ENCODE measurements at places on chromosomes 16 and 17. TPM values are rescaled to one million over a fixed set of nuclear protein-coding genes. Genes with fewer than 3 reads are reported as not detected.

DNA sequence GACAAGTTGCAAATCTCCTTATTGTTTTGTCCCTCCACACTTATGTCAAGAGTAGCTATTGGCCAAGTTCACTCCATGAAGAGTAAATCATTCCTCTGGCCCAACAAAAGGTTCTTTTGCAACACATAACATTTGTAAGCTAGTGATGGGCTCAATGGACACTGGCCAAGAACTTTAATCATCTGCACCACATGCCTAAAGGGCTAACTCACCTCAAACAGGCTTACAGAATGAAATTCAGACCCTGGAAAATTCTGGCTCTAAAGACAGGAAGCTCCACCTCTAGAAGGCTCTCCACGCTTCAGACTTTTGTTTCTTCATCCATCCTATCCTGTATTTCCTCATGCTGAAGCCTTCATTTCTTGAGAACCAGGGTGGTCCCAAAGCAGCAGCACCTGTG is 10.9 kb upstream of the ANKFN1 start:
- no peak for DNase-seq

DNA sequence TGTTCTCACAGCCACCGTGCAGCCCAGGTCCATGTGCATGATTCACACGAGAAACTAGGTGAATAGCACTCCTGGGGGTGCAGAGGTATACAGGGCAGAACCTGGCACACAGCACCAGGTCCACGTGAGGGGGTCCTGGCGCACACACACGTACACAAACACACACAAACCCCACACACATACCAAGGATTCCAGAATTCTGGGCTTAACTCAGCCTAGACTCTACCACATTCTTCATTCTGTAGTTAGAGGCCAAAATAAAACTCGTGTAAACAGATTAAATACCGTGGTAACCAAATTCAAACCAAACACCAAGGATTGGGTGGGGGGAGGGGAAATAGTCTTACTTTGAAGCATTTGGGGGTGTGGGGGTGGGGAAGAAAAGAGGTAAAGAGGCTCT is 58.5 kb downstream of the XYLT1 start:
- DNase-seq, result no peak

The TAC4 gene
- not detected for total RNA-seq

- DNase-seq, result peak; percentile 59
These were observed 129.5 kb downstream of the ANKRD11 start for GRCh38 chr16:89360760-89361435.

DNA sequence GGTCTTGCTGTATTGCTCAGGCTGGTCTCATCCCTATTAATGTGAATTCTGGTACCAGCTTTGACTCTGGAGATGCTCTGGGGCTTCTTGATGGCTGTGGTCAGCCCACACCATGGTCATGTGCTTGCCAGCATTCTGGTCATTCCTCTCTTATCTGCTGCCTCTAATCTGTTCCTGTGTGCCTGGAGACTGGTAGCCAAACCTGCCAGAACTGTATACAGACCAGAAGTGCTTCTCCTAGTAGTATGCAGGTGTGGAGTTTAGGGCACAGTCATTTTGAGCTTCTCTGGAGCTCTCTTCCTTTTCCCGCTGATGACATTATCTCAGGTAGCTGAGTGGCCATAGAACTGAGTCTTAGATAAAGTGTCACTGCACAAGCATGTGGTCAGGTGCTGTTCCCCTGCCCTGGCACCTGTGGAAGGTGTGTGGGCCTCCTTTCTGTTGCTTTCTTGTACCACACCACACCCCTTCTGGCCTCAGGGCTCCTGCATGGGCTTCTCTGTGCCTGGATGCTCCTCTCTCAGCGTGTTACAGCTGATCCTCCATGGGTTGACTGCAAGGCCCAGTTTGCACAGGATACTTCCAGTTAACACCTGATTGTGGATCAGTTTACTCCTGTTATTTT is 162.7 kb downstream of the SPECC1 start:
- DNase-seq, result no peak

The SLC16A11 gene
- 0.26 TPM for total RNA-seq

DNA sequence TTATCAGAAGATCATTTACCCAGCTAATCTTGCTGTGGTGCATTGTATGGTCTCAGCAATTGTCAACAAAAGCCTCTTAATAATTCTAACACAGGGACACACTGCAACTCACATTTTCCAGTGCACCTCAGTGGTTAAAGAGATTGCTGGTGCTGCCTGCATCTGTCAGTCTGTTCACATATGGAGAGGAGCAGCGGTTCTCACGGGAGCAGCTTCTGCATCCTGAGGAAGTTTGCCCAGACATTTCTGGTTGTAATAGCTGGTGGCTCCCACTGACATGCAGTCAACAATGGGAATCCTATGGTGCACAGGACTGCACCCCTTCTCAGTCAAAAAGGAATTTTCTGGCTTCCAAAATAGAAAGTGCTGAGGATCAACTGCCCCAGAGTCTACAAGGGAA is 7.8 kb downstream of the GGA2 start:
- DNase-seq, result no peak

The NMT1 gene
- 103 TPM for total RNA-seq

GRCh38 chr16:54421220-54421619 is 134.6 kb upstream of the IRX3 start:
- no peak for DNase-seq

The NPTX1 gene
- total RNA-seq, result 1.6 TPM

The HOXB4 gene
- 17.9 TPM for total RNA-seq

The NARF gene
- total RNA-seq, result 45.9 TPM

DNA sequence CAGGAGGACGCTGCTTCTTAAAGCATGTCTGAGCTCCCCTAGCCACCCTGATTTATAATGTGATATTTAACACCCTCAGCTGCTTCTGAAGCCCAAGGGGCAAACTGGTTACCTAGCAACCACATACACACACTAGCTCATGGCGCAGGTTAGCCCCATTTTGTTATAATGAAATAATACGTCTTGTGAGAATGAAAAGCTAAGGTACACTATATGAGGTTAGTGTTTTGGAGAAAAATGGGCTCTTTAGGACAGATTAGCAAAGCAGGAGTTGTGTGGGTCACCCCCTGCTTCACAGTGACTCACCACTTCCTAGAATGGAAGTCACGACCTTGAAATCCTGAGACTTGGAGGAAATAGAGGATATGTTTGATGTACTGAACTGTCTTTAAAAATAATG is 404.8 kb upstream of the HSBP1 start:
- DNase-seq, result no peak

DNA sequence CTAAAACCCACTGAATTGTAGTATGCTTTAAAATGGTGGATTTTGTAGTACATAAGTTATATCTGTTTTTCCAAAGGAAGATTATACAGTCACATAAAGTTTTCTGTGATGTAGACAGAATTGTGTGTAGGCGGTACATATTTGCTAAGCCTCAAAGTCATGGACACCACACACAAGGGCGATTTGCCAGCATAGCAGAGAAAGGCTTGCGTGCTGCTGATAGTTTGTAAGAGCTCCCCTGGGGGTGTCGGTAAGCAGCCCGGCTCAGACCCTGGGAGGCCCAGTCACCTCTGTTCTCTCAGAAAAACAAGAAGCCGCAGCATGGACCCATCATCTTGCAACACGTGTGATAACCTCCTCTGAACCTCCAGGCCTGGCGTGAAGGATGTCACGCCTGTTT is 38.3 kb upstream of the AKTIP start:
- DNase-seq, result no peak

DNA sequence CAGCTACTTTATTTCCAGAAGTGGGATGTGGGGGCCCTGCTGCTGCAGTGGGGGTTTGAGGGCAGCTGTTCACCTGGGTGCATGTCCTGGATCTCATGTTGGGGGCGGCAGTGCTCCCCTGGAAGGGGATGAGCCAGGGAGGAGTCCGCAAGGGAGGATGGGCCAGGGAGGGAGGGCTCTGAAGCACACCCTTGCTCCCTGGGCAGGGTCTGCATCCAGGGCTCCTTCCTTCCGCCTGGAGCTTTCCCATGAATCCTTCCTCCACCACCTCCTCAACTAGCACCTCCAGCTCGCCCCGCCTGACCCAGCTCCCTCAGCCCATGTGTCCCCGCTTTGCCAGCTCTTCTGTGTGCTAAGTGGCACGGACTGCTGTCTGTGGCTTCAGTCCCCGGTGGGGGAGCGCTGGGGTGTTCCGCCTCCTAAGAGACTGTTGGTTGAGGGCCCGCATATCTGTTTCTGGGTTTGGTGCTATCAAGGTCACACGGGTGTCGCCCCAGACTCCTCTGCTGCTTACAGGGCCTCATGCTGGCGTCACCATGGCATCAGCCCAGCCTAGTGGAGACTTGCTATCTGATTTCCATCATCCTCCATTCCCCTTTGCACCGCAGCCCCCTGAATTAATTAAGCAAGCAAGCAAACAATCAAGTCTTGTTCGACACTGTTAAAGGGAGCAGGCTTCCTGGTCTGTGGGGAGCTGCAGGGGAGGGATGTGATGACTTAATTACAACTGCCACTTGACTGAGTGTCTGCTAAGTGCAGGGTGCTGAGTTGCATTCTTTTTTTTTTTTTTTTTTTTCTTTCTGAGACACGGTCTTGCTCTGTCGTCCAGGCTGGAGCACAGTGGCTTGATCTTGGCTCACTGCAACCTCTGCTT is 71.8 kb downstream of the PRKCA start:
- DNase-seq, result no peak

The CDH13 gene
- 159 TPM for total RNA-seq

The NHERF1 gene
- total RNA-seq, result 17.6 TPM

The KRTAP4-9 gene
- not detected for total RNA-seq

DNA sequence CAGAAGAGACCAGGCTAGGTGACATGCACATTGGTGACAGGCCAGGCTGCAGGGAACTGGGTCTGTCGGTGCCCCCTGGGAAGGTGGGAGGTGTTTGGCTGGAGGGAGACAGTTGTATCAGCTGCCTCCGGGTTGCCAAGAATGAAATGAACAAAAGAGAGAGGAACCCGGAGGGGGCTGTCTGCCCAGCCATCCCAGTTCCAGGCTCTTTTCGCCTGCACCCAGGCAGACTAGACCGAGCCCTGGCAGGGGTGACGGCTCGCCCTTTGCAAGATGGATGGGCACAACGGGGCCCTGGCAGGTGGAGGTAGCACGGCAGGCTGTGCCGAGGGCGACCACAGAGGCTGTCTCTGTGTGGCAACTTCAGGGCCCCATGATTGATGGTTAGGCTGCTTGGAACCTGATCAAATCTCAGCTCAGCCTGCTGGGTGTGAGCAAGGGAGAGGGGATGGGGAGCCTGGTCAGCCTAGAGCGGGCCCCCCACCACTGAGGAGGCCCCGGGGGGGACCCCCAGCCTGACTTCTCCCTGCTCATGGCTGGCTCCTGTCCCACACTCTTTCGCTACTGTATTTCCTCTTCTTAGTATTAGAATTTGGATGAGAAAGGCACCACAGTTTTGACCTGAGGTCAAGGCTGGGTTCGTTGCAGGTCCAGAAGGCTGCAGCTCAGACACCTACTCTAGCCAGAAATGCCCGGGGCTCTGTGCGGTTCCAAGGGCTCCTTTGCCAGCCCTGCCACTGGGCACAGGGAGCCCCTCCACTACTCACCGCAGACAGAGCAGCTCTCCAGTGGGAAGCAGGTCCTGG is 118.9 kb upstream of the CHMP6 start:
- no peak for DNase-seq

DNA sequence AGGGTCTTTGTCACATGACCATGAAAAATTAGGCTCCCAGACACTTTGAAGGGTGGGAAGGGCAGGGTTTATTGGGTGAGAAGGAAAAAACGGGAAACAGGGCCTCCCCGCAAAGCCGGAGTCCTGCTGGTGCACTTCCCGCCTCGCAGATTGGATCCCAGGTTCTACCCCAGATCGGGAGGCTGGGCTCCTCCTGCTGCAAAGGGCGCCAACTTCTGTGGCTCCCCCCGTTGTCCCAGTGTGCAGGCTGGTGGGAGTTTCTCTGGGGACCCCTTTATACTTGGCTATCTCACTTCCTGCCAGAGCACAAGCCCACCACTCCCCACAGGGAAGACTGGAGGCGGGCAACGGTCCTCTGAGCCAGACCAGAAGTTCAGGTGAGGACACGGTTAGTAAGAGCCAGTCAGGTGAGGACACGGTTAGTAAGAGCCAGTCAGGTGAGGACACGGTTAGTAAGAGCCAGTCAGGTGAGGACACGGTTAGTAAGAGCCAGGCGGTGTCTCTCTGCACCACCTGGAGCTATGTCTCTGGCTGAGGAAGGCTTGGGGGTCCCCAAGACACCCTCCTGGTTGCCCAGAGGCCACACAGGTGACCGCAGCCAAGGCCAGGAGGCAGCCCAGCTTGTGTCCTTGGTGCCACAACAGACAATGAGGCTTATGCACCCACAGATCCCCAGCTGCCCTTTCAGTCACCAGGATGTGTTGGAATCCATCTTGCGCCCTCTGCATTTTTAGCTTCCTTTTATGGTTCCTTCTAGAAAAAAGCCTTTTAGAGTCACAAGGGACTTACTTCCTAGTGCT is 48.1 kb upstream of the CHMP6 start:
- DNase-seq, result peak; percentile 31

DNA sequence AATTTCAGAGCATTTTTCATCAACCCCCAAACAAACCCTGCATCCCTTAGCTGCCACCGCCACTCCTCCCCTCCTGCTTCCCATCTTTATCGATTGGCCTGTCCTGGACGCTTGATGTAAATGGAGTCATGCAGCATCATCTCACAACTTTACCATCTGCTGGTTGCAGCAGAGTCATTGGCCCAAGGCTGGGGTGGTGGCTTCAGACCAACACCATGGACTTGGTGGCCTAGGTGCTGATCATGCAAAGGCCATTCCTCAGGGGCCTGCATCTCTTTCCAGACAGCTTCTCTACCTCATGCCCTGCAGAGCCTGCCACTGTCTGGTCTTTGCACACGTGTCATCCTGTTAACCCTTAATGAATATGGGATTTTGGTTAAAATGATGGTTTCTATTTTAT is 73.4 kb downstream of the MPRIP start:
- no peak for DNase-seq

The NPIPB13 gene
- 19.5 TPM for total RNA-seq

- DNase-seq, result no peak
These were observed 366.3 kb upstream of the XYLT1 start for GRCh38 chr16:17836868-17837602.

- DNase-seq, result no peak
These were observed 53.3 kb upstream of the CCL2 start for GRCh38 chr17:34201767-34202166.

The SLC7A6 gene
- 52.4 TPM for total RNA-seq

The SPATA20 gene
- 27.8 TPM for total RNA-seq

The ZFHX3 gene
- 96.9 TPM for total RNA-seq

The OR2C1 gene
- total RNA-seq, result not detected

GRCh38 chr17:71176331-71176730 is 944.5 kb upstream of the SOX9 start:
- no peak for DNase-seq

The SLC5A11 gene
- not detected for total RNA-seq

DNA sequence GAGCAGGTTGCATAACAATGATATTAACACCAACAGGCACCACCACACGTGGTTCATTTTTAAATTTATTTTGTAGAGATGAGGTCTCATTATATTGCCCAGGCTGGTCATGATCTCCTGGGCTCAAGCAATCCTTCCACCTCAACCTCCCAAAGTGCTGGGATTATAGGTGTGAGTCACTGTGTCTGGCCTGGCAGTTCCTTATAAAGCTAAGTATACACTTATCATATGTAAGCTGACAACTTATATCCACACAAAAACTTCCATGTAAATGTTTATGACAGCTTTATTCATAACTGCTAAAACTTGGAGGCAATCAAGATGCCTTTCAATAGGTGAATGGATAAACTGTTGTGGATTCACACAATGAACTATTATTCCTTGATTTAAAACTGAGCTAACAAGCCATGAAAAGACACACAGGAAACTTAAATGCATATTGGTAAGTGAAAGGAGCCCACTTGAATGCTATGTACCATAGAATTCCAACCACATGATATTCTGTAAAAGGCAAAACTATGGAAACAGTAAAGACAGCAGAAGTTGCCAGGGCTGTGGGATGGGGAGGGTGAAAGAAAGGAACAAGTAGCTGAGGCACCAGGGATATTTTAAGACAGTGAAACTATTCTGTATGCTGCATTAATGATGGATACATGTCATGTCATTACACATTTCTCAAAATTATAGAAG is 156.5 kb upstream of the KCNJ18 start:
- DNase-seq, result no peak

The ZNF500 gene
- total RNA-seq, result 13.0 TPM
